ENCODE measurements at places on chromosomes 1 and 21. TPM values are rescaled to one million over a fixed set of nuclear protein-coding genes. Genes with fewer than 3 reads are reported as not detected.

Gene LMOD1
- total RNA-seq = 22.2 TPM

Gene ZNF695
- total RNA-seq = 0.79 TPM

Gene OR6N1
- total RNA-seq = not detected

Gene IGSF9
- not detected for total RNA-seq

Gene SPRR5
- not detected for total RNA-seq

Gene CR1
- not detected for total RNA-seq

Gene VANGL2
- 0.46 TPM for total RNA-seq

Gene ATP1A1
- 221 TPM for total RNA-seq

Gene OR2T2
- total RNA-seq = not detected

Gene CNST
- 27.5 TPM for total RNA-seq

Gene SLAMF9
- total RNA-seq = 0.59 TPM

Gene CDA
- 0.92 TPM for total RNA-seq

Gene TMEM125
- total RNA-seq = not detected

Gene NHLH2
- not detected for total RNA-seq

Gene SAMSN1
- total RNA-seq = 0.10 TPM

Gene KRTAP10-2
- not detected for total RNA-seq

Gene UFC1
- total RNA-seq = 79.4 TPM

Gene NDUFS2
- 159 TPM for total RNA-seq

Gene LCE6A
- not detected for total RNA-seq

Gene CNKSR1
- 0.07 TPM for total RNA-seq

Gene RIMS3
- total RNA-seq = 0.86 TPM

Gene PLXNA2
- 18.3 TPM for total RNA-seq

Gene OR10J1
- total RNA-seq = not detected

Gene MYCL
- 0.33 TPM for total RNA-seq

Gene SLC1A7
- 0.52 TPM for total RNA-seq
